ENCODE measurements at places on chromosomes 5 and 9.

DNA sequence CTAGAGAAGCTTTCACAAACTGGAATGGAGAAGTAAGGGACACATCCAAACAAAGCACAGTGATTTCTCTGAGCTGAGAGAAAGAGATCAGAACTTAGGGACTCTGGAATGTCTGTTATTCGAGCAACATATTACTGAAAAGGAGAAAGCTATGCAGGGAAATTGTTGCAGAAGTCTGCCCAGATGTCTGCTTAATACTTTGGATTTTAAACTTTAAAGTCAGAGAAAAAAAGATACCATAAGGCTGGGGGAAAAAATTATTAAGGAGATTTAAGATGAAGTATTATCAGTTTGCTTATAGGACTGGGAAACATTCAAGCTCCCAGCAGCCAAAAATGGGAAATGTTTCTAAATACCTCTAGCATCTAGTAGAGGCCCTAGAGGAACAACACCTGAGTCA lies 803.9 kb downstream of the TAF11L14 start:
- no peak for DNase-seq

- DNase-seq: no peak
Measured at GRCh38 chr5:33489481-33490067, 48.8 kb downstream of the TARS1 start.

- no peak for DNase-seq
Measured at GRCh38 chr9:87179553-87180340, 232.4 kb upstream of the GAS1 start.

- DNase-seq: peak; percentile 25
Measured at GRCh38 chr5:174750711-174751110, 26.3 kb downstream of the MSX2 start.

- no peak for DNase-seq
Measured at GRCh38 chr9:91077624-91078368, 276.2 kb downstream of the SYK start.

DNA sequence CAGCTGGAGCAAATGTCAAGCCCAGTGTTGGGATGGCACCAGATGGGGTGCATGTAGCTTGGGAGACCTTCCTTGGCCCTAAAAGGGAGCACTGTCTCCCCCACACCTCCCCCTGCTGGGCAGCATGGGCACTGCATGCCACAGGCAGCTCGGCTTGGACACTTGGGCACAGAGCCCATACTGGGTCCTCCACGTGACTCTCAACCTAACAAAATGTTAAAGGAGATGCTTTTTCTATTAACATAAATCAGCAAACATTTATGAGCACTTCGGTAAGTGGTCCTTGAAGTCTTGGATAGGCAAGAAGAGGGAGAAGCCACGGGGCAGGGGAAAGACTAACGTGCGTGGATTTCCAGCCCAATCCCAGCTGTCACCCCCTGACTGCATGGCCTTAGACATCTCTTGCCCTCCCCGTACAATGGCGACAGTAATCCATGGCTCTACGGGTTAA lies 23.9 kb upstream of the MAPK9 start:
- DNase-seq: peak; percentile 66

DNA sequence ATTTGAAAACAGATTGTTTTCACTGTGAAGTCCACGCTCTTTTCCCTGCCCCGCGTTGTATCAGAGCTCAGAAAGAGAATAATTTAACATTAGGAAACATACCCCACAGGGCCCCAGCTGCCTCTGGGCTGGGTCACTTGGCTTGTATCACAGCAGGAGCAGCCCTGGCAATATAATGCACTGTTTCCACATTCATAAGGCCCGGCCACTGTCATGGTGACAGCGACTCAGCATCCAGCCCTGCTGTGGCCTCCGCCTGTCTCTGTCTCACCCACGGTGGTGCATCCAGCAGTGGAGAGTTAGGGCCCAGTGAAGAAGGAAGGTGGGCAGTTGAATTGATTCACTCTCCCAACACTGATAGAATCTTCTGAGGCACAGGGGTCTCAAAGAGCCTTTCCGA lies 188.9 kb downstream of the NSG2 start:
- DNase-seq: no peak

- DNase-seq: no peak
Measured at GRCh38 chr5:133950821-133951612, 17.4 kb downstream of the C5orf15 start.

DNA sequence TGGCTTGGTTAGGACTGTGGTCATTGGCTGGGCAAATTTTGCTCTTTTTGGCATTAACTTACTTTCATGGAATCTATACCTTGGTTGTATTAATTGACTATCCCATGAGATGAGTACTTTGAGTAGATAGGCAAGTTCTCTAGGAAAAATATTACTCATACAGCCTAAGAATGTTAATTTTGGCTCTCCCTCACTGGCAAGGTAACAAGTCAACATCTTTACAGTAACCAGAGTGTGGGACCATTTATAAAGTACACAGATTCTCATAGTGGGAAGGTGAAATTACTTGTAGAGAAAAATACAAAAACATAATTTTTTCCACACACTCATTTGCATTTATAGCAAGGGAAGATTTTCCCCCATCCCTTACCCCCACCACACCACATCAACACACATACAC lies 154.6 kb upstream of the ZNF608 start:
- no peak for DNase-seq

DNA sequence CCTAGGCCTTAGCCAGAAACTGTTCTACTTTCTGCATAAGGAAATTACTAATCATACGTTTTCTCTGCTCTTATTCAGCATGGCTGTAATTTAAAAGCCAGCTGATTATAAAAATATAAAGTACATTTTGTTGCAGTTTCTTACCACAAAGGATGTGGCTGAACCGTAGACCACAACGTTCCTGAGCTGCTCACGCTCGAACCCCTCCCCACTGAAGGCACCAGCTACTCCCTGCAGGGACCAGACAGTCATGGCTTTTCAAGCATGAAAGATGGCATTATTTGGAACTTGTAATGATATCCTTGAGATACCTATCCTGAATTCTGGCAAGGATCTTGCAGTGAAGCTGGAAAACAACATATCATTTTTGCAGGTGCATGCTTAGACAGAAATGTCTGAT lies 91.8 kb upstream of the DMRT1 start:
- DNase-seq: no peak

Measured in H54 (cell line).